ENCODE measurements at places on chromosomes 3 and 15. TPM values are rescaled to one million over a fixed set of nuclear protein-coding genes. Genes with fewer than 3 reads are reported as not detected.

The ACP3 gene
- 1.5 TPM for total RNA-seq

The NUDT16 gene
- total RNA-seq: 15.4 TPM

The PLSCR5 gene
- not detected for total RNA-seq

The LIPC gene
- total RNA-seq: 0.90 TPM

The SHC4 gene
- 0.72 TPM for total RNA-seq

The DNAH12 gene
- not detected for total RNA-seq

The GNAT1 gene
- total RNA-seq: not detected

The CHRNA7 gene
- 0.54 TPM for total RNA-seq

The NANOGP8 gene
- total RNA-seq: not detected

The GOLGA6D gene
- total RNA-seq: not detected

The GDPGP1 gene
- 7.8 TPM for total RNA-seq

The FOXB1 gene
- not detected for total RNA-seq

The RLBP1 gene
- total RNA-seq: not detected

The NR2E3 gene
- not detected for total RNA-seq

The ZDHHC19 gene
- total RNA-seq: not detected

The CAV3 gene
- total RNA-seq: not detected

The CHST13 gene
- not detected for total RNA-seq

The PLA2G4E gene
- total RNA-seq: not detected

The TFRC gene
- total RNA-seq: 133 TPM

The PRRT3 gene
- 2.8 TPM for total RNA-seq

The CADPS gene
- not detected for total RNA-seq

The AGTR1 gene
- total RNA-seq: 3.1 TPM

The GOLGA6L7 gene
- not detected for total RNA-seq

The CRYGS gene
- total RNA-seq: 1.1 TPM

The GOLGA6B gene
- not detected for total RNA-seq

The MITF gene
- 1.1 TPM for total RNA-seq

The WDR93 gene
- not detected for total RNA-seq

The FAM3D gene
- total RNA-seq: not detected

The CCDC80 gene
- 572 TPM for total RNA-seq

The PAQR9 gene
- total RNA-seq: not detected

The ARPP21 gene
- total RNA-seq: not detected

The STRIT1 gene
- not detected for total RNA-seq

Data from cardiac atrium fibroblast (primary cell).